CD4-positive, alpha-beta T cell treated with Interleukin-6 at 100 ng/mL for 8 hours (primary cell): ENCODE measurements at places on chromosomes 13 and 19.
A peak's percentile ranks its signal among the peaks of the same experiment; 100 is the strongest.

DNA sequence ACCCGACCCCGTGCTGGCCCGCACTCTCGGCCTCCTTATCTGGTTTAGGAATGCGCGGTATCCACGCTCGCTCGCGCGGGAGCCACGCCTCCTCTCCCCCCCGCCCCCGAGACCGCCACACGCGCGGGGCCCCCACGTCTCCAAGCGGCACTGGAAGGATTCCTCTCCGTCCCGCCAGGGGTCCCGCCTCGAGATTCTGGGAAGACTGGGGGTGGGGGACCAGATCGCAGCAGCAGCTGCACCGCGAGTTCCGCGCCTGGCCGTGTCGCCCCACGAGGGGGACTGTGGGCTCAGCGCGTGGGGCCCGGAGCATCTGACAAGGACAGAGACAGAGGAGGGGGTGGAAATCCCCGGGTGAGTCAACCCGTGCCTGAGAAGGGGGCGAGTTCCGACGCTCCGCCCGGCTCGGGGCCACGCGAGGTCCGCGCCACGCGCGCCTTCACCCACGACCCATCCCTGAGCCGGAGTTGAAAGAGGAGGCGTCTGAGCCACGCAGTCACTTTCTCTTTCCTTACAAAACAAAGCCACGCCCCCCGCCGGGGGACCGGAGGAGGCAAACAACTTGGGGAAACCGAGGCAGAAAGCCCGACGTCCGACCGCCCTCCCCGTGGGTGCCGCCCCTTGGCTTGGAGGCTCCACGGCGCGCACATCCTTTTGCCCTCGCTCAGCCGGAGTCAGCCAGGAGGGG lies 814 bp downstream of the S1PR2 start:
- DNase-seq, result peak; percentile 57

DNA sequence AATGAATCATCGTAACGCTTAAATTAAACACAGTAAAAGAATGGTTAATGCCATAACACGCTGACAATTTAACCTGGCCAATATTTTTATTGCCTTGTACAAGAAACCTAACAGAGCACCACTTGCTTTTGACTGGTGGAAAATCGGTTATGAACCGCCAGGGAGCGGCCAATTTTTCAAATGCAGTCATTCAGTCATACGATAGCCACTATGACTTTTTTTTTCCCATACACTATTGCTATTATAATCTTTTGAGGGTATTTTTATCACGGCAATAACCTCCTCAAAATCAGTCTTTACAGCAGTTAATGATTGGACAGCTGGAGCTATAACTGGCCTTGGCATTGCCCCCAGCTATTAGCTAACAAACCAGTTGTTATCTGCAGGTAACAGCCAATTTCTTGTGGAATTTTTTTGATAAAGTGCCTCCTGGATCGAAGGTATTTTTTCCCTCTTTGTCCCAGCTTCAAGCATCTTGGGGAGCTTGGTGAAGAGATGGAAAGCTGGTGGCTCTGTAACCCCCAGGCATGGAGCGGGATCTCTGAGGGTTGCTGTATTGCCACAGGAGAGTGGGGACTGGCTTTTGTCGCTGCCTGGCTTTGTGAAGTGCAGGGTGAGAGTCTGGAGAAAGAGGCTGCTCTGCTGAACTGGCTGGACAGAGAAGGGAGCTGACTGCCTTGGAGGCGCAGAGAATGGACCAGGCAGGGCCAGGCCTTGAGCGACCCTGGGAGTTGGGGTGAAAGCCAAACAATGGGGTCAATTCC lies 198.4 kb upstream of the ZNF536 start:
- no peak for DNase-seq

GRCh38 chr19:17830567-17831418 lies 9.5 kb upstream of the INSL3 start:
- DNase-seq, result no peak

DNA sequence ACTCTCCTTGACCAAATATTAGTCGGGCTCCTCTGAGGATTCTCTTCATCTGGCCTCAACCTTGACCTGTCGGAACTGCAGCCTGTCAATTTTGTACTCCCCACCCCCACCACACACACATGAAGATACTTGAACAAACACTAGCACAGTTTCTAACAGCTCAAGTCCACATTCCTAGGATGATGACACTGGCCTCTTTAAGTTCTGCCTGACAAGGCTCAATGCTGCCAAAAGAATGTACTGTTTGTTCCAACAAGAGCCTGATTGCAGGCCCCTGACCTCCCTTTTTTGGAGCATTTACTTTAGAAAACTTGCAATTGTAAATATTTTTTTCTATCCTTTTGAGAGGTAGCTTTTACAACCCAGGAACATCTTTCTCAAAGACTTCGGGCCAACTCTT lies 169.2 kb upstream of the IRS2 start:
- no peak for DNase-seq

- DNase-seq, result no peak
Observed at GRCh38 chr13:49615836-49616675, 12.3 kb upstream of the ARL11 start.

DNA sequence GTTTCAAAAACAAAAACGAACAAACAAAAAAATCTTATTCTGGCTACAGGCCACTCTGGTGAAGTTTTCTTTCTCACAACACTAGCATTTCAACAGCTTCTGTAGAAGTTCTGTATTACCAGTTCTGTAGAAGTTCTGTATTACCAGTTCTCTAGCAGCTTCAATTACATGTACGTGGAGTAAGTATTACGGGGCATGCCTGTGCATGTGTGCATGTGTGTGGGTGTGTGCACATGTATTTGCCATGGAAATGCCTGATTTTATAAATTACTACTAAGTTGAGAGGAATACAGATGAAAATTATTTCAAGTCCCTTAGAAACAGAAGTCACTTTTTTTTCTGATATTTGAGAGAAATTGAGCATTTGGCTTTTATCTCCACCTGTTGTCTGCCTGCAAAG lies 414.2 kb downstream of the FOXO1 start:
- no peak for DNase-seq

GRCh38 chr13:45362939-45363338 lies 22.0 kb upstream of the TPT1 start:
- DNase-seq, result no peak

GRCh38 chr13:40185414-40185813 lies 481.0 kb downstream of the FOXO1 start:
- no peak for DNase-seq

DNA sequence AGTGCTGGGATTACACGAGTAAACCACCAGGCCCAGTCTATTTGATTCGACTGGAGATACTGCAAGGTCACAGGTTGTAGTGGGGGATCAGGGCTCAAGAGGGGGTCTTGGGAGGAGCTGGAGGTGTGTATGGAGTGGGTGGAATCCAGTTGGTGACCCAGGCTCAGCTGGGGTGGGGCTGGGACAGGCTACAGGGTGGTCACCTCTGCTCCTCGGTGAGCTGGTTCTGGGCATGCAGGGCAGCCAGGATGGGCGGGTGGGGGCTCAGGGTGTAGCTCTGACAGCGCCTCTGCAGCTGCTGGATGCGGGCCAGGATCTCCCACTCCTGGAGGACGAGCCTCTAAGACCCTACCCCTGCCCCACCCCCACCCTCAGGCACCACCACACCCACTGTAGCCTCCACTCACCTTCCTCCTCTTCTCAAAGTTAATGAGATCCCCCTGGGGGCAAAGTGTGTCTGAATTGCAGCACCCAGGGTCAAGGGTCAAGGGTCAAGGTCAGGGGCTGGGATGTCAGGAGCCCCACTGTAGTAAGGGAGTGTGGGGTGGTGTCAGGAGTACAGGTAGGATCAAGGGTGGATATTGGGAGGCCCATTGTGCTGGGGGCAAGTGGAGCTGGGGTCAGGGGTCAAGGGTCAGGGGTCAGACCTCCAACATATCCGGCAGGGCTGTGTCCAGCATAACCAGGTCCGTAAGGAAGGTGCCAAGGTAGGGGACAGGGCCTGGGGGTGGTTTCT lies 17.1 kb downstream of the RGL3 start:
- no peak for DNase-seq

DNA sequence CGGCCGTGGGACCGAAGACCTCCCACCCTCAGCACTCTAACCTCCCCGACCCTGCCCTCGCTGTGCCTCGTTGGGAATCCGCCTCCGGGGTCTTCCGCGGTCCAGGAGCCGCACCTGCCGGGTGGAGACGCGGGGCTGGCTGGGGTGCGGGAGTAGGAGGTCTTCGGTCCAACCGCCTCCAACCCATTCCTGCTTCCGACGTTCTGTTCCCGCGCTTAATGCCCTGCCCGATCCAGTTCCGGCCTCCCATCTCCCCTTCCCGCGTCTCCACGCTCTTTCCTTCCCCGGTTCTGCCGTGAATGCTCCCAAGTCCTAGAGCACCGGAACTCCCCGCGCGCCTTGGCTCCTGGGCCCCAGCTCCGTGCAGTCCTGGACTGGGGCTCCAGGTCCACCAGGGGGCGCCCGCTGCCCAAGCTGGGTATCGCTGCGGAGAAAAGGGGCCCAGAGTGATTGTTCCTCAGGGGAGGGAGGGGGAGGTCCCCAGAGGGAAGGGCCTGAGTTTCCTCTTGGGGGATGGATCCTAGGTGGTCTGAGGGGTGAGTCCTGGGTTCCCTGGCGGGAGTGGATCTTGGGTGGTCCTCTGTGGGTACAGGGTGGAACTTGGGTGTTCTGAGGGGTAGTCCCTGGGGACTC lies 14.1 kb upstream of the TNFSF9 start:
- peak; percentile 87 for DNase-seq

DNA sequence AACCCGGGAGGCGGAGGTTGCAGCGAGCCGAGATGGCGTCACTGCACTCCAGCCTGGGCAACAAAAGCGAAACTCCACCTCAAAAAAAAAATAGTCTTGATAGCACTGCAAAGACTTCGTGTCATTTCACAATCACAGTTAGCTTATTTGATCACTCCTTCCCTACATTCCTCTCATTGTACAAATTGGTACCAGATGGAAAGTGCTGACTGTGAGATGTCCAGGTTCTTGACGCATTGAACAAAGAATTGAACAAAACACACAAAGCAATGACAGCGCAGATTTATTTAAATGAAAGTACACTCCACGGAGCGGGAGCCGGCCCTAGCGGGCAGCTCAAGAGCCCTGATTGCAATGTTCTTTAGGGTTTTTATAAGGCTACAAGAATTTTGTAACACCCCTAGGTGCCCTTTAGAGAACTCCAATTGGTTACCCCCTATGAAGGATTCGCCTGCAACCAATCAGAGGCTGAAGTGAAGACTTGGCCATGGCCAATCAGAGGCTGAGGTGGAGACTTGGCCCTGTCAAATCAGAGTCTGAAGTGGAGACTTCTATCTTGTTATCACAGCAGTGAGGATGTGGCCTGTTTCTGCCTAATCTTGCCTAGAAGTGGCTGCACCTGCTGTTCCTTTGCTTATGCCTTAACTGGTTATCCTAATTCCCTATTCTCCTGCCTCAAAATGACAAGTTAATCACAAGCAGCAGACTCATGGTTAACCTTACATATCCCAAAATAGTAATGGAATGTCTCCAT lies 16.7 kb downstream of the ZNF556 start:
- DNase-seq, result no peak

- no peak for DNase-seq
Observed at GRCh38 chr19:32997716-32998355, 25.8 kb downstream of the FAAP24 start.

- DNase-seq, result no peak
Observed at GRCh38 chr13:111289251-111289650, 31.2 kb upstream of the TEX29 start.

DNA sequence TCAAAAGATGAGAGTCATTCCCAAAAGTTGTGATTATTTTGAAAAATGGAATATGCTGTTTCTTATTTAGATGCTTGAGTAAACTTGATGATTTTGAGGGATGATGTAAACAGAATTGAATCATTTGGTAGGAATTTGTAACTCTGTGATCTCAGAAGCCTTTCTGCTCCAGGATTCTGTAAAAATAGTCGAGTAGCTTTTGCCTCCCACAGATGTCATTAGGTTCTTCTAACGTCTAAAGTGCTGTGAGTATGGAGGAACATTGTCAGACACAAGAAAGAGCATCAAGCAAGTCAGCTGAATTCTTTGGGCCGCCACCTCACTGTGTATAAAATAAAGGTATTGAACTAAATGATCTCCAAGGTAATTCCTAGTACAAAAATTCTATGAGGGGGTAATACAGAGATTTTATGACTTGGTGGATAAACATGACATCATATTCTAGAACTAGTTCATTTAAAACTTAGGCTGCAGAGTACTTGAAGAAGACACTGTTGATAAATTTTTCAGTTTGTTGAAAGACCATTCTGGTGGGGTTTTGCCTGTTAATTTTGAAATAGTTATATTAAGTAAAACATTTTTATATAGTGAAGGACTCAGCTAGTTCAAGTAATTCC lies 1.4 kb upstream of the GPR183 start:
- DNase-seq, result no peak

DNA sequence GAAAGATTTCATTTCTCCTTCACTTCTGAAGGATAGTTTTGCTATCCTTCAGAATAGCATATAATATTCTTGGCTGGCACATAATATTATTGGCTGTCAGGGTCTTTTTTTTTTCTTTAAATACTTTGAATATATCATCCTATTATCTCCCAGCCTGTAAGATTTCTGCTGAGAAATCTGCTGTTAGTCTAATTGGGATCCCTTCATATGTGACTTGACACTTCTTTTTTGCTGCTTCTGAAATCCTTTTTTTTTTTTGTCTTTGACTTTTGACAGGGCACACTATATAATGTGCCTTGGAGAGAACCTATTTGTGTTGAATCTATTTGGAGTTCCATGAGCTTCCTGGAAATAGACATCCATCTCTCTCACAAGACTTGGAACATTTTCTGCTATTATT lies 136.9 kb upstream of the UBL3 start:
- no peak for DNase-seq

- DNase-seq, result no peak
Observed at GRCh38 chr19:57642396-57643046, 9.6 kb downstream of the ZNF211 start.

GRCh38 chr19:45049073-45049736 lies 10.4 kb downstream of the CLASRP start:
- no peak for DNase-seq

DNA sequence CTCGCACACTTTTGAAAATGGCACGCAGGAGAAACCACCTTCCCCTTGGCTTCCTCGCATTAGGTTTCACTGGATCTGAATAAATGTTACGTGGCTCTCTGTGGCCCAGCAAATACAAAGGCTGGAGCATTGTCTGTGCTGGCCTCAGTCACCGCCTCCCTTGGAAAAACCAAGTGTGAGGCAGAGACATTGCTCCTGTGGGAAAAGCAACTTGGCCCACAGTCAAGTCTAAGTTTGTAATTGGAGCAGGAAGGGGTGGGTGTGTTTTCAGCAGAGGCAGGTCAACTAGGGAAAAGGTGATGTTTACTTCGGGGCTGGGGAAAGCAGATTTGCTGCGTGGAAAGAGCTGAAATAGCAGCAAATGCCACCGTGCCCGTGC lies 101.6 kb downstream of the IRS2 start:
- DNase-seq, result no peak

- no peak for DNase-seq
Observed at GRCh38 chr19:989381-990081, 5.4 kb downstream of the WDR18 start.

- no peak for DNase-seq
Observed at GRCh38 chr19:30135797-30136196, 193.8 kb downstream of the URI1 start.

GRCh38 chr13:113628291-113629270 lies 29.4 kb downstream of the ATP4B start:
- no peak for DNase-seq

GRCh38 chr19:43581467-43581866 lies 5.9 kb downstream of the PINLYP start:
- no peak for DNase-seq

- DNase-seq, result no peak
Observed at GRCh38 chr19:28609091-28609755, 603.7 kb downstream of the UQCRFS1 start.
